ENCODE measurements at places on chromosomes 3 and 15.

DNA sequence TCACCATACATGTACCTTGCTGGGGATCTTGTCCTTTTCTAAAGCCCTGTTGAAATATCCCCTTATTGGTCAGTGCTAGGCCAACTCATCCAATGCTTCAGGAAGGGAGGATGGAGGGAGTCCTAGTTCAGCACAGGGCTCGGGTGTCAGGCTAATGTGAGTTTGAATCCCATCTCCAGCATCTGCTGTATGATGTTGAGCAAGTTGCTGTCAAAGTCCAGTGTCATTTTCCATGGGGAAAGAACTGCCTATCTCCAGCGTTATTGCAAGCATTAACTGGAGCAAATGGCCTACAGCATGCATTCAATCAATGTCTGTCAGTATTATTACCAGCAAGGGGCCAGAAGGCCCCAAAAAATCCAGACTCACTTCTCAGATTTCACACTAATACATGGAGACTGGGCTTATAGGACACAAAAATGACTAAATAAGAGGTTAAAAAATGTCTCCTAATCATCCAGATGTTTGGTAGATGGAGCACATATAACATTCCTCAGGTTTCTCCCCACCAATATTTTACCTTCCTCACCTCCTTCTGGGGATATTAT lies 40.8 kb downstream of the SRGAP3 start:
- DNase-seq = no peak

DNA sequence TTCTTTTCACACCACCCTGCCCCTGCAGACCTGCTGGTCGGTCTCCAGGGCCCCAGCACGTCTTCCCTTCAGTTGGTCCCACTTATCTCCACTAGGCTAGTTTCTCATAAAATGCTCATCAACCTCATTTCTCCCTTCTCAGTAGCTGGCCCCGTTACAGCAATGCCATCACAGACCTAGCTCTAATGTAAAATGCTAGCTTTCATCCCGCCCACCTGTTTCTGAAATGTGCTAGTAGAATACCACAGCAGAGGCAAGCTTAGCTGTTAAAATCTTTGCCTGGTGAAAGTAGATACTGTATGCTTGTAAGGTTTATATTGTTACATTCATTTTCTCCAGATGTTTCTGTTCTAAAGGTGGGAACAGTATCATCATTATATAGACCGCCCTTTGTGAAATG lies 13.1 kb downstream of the MKRN2OS start:
- no peak for DNase-seq

DNA sequence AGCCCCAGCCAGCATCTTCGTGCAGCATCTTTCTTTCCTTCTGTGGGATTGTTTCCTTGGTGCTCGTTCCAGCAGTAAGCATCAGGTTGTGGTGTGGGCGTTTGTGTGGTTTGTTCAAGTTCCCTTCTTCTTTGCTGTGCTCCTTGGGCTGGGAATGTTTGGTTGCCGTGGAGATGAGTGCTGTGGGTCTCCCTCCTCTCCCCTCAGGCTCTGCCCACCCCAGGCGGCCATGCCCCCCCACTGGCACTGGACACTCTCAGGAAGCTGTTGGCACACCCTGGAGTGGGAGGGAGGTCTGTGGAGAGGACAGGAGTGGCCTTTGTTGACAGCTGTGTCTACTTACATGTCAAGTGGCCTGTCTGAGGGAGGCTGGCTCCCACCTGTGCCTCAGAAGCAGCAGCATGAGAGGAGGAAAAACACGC lies 46.5 kb upstream of the SACM1L start:
- DNase-seq = no peak

DNA sequence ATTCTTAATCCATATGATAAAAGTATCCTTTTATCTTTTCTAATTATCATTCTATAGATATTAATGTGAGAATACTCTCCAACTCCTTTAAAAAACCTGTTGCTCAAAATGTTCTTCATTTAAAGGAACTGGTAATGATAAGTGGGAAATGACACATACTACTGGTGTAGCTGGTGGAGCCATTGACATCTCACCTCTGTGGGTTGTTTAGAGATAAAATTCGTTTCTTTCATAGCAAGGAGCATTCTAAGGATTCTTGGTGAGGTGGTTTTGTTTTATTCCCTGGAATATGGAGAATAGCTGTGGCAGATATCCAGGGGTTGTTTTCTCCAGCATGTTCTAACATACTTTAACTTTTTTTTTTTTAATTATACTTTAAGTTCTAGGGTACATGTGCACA lies 299.8 kb upstream of the THBS1 start:
- no peak for DNase-seq

GRCh38 chr3:139522421-139522820 lies 17.1 kb downstream of the RBP1 start:
- DNase-seq = no peak

DNA sequence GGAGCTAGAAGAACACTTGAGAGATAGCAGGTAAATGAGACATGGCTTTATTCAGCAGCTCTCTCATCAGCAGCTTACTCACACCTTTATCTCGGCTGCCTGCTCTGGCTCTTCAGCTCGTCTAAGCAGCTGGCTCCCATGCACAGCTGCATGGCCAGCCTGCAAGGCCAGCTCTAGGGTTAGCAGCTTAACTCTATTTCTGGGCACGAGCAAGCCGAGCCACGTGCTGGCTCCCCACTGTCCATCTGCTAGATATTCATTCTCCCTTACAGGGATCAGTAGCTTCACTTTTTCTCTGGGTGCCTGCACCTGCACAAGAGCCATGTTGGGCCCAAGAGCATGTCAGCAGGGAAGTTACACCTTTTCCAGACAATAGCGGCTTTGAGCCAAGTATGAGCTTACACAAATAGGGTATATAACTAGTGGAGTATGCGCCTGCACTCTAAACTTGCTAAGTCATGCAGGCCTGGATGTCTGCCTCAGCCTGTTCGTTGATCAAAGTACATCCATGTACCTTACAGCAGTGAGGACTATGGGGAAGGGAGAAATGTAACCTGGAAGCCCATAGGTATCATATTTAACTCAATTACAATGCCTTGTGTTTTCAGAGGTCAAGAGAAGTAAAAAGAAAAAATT lies 174.9 kb upstream of the SNTN start:
- DNase-seq = no peak

DNA sequence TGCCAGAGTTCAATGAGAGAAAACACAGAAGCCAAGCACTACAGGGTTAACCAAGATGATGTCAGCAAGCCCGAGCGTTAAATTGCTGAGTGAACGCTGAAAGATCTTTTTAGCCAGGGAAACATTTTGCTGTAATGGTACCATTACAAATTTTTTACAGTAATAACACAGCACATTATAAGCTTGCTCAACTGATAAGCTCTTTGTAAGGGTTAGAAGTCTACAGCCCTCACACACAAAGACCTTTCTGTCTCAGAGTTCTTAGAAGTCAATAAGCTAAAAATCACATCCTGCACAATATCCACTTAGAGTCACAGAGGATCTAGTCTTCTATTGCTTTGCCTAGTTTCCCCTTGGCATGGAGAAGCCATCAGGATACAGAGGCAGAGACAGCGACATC lies 29.9 kb downstream of the CHSY1 start:
- no peak for DNase-seq

GRCh38 chr15:29677871-29678461 lies 144.3 kb downstream of the TJP1 start:
- DNase-seq = no peak

GRCh38 chr15:83835479-83835878 lies 181.6 kb downstream of the ADAMTSL3 start:
- no peak for DNase-seq

GRCh38 chr15:63037976-63038720 lies 4.4 kb upstream of the TPM1 start:
- no peak for DNase-seq

GRCh38 chr3:139529662-139530061 lies 9.9 kb downstream of the RBP1 start:
- DNase-seq = no peak

- DNase-seq = no peak
These were observed 10.7 kb upstream of the ANXA2 start for GRCh38 chr15:60408463-60408981.

DNA sequence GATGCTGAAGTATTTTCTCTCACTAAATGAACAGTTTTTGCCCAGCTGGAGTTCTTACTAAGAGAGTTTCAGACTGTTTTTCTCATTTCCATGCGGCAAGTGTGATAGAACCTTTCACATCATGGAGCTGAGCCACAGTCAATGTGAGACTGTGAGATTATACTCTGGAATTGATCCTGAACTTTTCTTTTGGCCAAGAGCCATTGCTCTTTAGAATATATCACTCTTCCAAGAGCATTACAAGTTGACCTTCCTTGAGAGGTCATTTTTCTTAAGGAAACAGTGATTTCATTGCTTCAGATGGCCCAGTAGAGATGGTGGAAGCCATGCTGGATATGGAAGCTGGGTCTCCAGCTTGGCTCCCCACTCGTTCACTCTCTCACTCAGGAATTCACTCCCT lies 212.9 kb upstream of the UMPS start:
- no peak for DNase-seq

DNA sequence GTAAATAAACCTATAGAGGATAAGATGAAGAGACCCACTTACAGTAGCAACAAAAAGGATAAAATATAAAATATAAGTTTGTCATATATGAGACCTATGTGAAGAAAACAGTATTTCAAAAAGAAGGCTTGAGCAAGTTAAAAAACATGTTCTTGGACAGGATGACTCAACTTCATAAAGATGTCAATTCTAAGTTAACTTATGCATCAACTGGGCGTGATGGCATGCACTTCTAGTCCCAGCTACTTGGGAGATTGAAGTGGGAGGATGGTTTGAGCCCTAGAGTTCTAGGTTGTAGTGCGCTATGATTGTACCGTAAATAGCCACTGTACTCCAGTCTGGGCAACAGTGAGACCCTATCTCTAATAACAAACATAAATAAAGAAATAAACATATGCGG lies 59.7 kb downstream of the PDCD6IP start:
- DNase-seq = no peak

GRCh38 chr3:137525471-137525870 lies 238.6 kb upstream of the SOX14 start:
- DNase-seq = no peak

- DNase-seq = no peak
These were observed 153.9 kb upstream of the ARHGEF26 start for GRCh38 chr3:153967260-153967659.

- no peak for DNase-seq
These were observed 94.7 kb upstream of the TUSC7 start for GRCh38 chr3:116614795-116615362.

- no peak for DNase-seq
These were observed 2.1 kb downstream of the USP50 start for GRCh38 chr15:50544368-50544767.

GRCh38 chr3:31721676-31722075 lies 189.0 kb downstream of the STT3B start:
- DNase-seq = no peak

DNA sequence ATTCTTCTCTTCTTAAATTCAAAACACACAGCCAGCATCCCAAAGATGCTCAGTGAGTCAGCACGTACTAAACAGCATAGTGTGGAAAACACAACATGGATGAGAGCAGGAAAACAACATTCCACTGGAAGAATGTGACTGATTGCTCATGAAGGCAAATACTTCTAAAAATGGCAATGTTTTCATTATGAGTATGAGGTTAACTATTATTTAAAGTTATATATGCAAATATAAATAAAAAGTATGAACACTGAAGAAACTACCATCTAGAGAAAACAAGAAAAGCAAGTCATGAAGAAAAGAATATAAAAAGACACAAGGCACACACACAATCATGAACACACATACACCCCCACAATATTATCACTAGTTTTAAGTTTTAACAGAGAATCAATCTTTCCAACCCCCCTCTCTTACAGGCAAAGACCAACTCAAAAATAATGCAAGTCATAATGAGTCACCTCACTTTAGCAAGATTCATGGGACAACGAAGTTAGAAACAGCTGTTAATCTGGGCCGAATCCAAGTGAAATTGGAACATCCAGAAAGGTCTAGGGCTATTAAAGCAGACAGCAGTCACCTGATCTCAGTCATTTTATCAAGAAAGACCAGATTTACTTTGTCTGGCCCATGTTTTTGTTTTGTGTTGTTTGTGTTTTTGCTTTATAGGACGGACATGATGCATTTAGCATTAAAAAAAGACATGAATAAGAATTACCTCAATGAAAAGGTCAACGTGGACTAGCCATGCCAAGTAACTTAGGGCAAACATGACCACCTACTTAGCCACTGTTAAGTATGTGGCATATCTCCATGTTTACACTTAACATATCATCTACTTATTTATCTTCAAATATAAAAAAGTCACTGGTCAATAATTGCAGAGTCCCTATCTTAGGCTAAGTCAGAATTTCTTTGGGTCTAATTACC lies 18.1 kb downstream of the GBE1 start:
- no peak for DNase-seq

DNA sequence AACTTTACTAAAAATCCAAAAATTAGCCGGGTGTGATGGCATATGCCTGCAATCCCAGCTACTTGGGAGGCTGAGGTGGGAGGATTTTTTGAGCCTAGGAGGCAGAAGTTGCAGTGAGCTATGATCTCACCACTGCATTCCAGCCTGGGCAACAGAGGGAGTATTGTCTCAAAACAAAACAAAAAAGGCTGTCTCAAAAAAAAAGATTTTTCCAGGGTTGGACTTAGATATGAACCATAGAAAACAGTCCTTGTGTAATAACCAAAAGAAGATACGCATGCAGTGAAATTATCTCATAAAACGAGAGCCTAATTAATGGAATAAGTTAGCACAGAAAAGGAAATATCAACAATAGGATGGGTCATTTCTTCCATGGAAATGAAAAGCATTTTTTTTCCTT lies 320.4 kb upstream of the RASGRP1 start:
- no peak for DNase-seq

GRCh38 chr3:43512754-43513404 lies 108.9 kb downstream of the ANO10 start:
- DNase-seq = no peak

GRCh38 chr3:88133711-88134263 lies 16.0 kb upstream of the C3orf38 start:
- no peak for DNase-seq
